ENCODE measurements at places on chromosomes 5 and 9.

- peak; percentile 34 for DNase-seq
Observed at GRCh38 chr5:1801967-1802295, 724 bp downstream of the NDUFS6 start.

DNA sequence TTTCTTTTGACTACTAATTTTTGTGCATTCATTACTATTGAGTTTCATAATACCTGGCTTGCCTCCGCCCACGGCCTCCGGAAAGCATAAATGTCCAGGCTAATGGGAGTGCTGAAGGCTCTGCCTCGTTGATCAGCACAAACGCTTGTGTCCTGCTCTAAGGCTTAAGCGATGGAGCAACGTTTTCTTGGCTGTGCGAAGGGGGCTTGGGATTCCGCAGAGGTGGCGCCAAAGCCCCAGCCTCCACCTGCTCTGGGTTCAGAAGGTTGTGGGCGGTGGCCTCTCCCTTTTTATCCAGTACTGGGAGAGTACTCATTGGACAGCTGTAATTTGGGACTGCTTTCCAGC is 19.7 kb downstream of the ANXA2R start:
- peak; percentile 29 for DNase-seq

DNA sequence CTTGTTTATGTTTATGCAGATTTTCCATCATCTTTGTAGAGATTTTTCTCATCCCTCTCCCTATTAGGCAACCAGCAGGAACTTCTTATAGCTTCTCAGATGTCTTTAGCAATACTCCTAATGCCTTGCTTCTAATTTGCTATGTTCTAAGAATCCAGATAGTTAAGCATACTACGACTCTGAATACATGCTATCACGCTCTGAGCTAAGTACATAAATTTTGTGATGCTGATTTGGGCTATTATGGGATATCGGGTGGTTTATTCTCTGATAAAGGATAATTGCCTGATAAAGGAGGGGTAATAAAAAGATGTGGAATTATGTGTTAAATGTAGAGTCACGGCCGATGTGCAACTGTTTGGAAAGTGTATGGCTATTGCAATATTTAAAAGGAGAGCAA is 6.5 kb upstream of the FBXL7 start:
- no peak for DNase-seq

DNA sequence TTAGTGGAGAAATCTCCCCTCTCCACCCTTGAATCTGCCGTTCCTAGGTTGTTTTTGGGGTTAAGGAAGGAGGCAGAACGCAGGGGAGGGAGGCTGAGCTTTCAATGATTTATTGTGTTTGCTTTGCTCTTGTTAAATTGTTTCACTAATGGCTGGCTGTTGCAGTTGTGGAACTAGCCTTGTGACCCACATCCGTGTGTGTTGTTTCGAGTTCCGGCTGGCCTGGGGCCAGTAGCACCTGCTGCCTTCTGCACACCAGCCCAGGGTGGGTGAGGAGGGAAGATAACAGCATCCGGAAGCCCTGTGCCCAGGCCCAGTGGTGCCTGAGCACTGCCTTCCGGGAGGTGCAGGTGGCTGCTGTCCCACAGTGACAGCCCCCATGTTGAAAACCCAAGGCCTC is 3.6 kb downstream of the ERGIC1 start:
- DNase-seq: peak; percentile 96

DNA sequence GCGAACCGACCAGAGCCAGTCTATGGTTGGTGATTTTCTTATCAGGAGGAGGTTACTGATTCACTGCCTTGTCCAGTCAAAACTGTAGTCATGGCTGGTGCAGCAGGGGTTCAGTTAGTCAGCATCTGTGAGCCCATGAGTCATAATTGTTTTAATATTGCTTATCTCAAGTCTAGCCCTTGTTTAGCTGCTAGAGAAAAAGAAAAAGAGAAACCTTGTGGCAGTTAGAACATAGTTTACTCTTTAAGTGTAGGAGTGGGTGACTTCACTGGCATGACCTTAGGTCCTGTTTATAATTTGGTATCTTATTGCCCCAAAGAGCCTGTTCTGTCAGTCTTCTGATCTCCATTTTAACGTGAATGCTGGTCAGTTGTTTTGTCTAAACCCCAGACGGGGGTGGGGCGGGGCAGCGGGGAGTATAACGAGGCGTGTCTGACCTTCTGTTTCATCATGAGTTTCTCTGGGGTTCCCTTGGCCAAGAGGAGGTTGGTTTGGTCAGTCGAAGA is 76.9 kb upstream of the NFIL3 start:
- no peak for DNase-seq

- no peak for DNase-seq
Observed at GRCh38 chr9:127158786-127159324, 36.4 kb upstream of the ANGPTL2 start.

DNA sequence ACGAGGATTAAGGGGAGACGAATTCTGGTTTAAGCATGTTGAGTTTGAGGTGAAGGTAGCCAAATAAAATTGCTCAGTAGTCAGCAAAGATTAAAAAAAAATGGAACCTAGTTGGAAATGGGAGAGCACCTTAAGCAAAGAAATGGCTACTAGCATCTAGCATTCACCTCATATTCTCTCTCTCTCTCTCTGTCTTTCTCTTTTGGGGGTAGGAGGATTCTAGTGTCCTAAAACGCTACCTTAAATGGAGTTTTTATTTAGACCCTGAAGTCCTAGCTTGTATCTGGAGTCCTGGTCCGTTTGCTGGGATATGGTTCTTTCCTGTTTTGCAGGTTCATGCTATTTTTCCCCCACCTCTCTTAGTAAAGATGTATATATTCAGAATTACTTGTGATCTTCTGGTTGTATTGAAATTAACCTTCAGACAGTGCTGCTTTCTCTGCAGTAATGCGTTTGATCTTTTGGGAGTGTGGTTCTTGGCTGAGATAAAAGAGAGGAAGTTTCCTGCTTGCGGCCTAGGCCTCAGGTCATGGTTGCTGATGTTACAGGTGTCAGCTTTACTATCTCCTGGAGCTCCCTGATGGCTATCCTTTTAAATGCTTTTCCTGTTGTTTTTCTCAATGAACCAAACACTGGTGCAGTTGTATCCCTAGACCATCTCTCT is 8.0 kb downstream of the TGFBR1 start:
- DNase-seq: peak; percentile 72

DNA sequence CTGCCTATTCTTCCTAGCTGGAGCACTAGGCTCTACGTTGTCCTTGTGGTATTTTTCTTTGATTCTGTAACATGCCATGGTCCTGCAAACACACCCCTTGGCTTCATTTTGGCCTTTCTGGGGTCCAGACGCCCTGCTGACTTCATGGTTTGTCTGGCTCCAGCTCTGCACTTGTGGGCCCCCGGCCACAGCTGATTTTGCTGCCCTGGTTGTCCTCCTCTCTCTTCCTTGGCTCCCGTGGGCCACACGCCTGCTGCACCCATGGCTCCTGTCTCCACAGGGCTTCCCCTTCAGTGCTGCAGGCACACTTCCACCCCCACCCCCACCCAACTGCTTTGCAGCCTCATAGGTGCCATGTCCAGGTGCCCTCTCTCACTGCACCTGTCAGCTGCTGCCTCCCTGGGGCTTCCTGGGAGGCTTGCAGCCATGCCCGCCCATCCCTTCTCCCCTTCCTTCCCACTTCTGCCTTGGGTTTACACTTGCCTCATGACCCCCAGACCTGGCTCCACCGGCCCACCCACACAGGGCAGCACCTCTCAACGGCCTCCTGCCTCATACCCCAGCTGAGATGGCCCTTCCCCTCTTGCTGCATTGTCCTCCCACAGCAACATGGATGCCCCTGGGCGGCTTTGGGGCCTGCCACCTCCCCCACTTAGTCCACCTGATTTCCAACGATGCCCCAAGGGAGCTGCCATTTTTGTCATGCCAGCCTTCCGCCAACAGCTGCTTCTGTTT is 25.6 kb downstream of the SLC6A3 start:
- DNase-seq: no peak

- DNase-seq: peak; percentile 45
Observed at GRCh38 chr9:123335193-123335985, 20.6 kb upstream of the CRB2 start.

DNA sequence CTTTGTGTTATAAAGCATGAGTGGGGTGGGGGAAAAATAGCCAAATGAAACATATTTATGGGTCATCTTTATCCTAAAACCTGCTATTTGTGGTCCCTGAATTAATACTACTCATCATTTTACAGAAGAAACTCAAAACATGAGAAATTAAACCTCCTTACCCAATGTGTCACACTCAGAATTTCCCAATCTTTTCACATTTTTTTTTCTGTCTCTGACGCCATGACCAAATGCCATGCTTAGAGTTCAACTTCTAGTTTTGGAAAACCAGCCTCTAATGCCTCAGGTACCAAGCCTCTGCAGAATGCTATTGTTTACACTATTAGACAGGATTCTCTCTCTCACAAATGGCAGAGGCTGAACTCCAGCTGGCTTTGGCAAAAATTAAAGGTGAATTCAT is 505.5 kb upstream of the WWC1 start:
- no peak for DNase-seq

DNA sequence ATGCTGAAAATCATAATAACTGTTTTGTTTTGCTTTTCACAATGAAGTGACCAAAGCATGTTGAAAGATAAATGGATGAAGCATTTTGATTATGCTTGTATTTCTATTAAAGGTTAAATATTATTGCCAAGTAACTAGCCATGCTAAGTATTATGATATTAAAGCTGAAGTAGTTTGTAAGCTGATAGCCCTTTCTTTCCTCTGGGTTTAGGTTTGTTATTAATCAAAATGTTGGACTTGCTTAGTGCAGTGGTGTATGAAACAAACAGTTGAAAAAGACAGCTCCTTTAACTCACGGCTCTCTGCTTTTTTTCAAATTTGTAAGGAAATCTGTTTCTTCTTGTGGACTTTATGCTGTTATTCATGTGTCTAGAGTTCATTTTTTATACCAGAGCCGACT is 246.0 kb downstream of the CWC27 start:
- DNase-seq: no peak

DNA sequence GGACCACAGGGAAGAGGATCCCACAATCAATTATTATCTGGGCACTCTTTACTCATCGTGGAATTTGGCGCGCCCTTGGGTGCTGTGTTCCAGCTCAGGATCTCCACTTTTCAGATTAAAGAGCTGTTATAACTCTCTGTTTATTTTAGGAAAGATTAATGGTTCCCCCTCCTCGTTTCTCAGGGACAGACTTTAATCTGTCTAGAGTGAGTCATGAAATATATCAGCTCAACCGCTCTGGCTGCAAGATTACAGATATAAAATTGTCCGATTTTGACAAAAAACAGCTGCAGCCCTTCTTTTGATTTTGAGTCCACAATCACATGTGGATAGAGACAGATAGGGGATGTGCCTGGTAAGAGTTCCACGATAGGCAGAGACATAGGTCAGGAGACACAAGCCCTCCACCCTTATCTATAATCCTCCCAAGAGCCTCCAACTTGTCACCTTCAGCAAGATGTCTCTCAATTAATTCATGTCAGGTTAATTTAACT is 77.6 kb upstream of the ANKRD55 start:
- no peak for DNase-seq

DNA sequence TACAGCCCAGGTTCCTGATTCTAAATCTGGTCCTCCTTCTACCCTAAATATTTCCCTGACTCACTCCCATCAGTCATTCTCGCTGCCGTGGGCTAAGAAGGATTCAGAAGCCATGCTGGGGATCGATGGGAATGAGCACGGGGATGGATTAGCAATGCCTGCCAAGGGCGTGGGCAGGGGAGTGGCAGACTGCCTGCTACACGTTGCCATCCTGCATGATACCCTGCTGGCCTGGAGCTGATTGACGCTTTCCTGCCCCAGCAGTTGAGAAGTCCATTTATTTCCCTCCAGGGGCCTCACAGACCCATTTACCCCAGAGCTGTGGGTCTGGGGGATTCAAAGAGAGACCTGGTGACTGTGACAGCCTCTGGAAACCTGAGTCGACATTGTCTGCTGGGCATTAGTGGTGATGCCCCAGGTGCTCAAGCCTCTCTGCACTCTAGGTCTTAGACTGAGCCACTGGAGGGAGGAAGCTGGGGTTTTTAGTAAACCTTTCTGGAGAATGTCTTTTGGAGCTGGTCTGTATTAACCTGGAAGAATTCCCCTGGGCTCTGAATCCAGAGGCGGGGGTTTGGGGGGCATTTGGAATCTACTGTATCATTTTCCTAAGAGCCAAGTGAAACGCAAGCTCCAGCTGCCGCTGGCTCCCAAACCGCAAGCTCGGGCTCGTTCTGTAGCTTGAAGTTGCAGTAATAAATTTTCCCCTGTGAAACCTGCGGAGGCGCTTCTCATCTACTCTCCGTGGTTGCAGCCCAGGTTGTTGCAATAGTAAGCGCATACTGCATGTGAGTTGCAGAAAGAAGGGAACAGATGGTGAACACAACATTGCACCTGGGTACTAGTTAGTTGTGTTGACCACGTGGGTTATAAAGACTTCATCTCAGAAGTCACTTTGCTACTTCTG is 76.3 kb upstream of the RAPGEF1 start:
- DNase-seq: no peak

DNA sequence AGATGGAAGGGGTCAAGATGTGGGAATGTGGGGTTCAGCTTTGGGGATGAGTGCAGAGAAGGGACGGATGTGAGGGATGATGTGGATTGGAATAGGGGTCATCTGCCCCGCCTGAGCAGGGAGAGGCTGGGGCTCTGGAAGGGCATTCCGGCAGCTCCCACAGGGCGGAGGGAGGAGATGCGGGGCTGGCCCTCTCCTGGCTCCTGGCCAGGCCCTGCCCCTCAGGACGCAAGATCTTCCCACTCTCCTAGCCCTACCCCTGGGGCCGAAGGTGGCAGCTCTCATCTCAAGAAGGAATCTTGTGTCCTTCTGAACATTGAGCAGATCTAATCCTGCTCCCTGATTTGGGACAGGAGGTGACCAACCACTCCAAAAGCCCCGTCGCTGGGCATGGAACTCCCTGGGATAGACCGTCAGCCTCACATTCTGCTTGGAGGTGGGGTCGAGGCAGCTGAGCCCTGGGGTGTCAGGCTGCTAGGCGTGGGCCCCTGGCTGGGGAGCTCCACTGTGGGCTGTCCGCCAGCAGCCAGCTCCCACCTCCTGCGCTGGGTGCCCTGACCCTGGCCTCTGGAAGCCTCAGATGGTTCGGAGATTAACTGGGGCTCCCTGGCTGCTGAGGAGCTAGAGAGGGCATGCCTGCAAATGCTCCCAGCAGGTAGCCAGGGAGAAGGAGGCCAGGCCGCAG is 125.2 kb downstream of the ZNF354C start:
- DNase-seq: no peak

- no peak for DNase-seq
Observed at GRCh38 chr5:2752059-2752820, 763 bp upstream of the IRX2 start.

- DNase-seq: no peak
Observed at GRCh38 chr5:66356011-66356565, 212.0 kb downstream of the SREK1 start.

GRCh38 chr5:7878381-7878873 is 9.5 kb downstream of the MTRR start:
- no peak for DNase-seq

DNA sequence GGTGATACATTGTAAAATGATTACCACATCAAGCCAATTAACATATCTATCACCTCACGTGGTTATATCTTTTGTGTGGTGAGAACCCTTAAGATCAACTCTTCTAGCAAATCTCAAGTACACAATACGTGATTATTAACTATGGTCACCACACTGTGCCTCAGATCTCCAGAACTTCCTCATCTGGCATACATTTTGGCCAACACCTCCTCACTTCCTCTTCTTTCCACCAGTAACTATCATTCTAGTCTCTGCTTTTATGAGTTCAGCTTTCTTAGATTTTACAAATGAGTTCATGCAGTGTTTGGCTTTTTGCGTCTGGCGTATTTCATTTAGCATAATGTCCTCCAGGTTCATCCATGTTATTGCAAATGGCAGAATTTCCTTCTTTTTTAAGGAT is 35.8 kb downstream of the PRKACG start:
- DNase-seq: no peak

Data from OCI-LY7 (cell line).